ENCODE measurements at places on chromosomes 1 and 21. TPM values are rescaled to one million over a fixed set of nuclear protein-coding genes. Genes with fewer than 3 reads are reported as not detected.

GRCh38 chr1:37631036-37631435, 3.7 kb downstream of the RSPO1 start:
- H3K27ac ChIP-seq, result no peak overlapping the region
- H3K4me1 ChIP-seq, result no peaks in the 10 kb centered on the region
- H3K27me3 ChIP-seq, result peaks cover 85% of the 10 kb centered on the region

HAPLN2 gene
- total RNA-seq, result not detected

GRCh38 chr1:202505356-202505755, 156.9 kb downstream of the PPP1R12B start:
- no peaks in the 10 kb centered on the region for H3K36me3 ChIP-seq
- peak overlapping the region; percentile 75 for H3K27ac ChIP-seq
- no peak overlapping the region for H3K4me3 ChIP-seq
- H3K4me1 ChIP-seq, result peaks cover 5% of the 10 kb centered on the region
- H3K27me3 ChIP-seq, result no peaks in the 10 kb centered on the region

DNA sequence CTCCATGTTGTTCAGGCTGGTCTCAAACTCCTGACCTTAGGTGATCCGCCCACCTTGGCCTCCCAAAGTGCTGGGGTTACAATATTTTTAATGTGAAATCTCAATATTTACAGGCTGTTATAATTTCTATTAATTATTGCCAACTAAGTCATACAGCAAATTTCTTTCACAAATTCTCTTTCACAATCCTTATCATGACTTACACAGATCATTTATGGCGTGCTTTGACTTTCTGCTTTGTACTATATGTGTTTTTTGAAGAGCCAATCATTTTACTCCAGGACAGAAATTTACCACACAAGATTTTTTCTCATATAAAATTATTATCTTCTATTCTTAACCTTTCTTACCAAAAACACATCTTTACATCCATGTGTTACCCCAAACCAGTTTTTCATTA, 1729.9 kb downstream of the NCAM2 start:
- H3K27ac ChIP-seq, result no peak overlapping the region
- no peak for DNase-seq
- H3K4me3 ChIP-seq, result no peak overlapping the region
- H3K36me3 ChIP-seq, result no peaks in the 10 kb centered on the region

DNA sequence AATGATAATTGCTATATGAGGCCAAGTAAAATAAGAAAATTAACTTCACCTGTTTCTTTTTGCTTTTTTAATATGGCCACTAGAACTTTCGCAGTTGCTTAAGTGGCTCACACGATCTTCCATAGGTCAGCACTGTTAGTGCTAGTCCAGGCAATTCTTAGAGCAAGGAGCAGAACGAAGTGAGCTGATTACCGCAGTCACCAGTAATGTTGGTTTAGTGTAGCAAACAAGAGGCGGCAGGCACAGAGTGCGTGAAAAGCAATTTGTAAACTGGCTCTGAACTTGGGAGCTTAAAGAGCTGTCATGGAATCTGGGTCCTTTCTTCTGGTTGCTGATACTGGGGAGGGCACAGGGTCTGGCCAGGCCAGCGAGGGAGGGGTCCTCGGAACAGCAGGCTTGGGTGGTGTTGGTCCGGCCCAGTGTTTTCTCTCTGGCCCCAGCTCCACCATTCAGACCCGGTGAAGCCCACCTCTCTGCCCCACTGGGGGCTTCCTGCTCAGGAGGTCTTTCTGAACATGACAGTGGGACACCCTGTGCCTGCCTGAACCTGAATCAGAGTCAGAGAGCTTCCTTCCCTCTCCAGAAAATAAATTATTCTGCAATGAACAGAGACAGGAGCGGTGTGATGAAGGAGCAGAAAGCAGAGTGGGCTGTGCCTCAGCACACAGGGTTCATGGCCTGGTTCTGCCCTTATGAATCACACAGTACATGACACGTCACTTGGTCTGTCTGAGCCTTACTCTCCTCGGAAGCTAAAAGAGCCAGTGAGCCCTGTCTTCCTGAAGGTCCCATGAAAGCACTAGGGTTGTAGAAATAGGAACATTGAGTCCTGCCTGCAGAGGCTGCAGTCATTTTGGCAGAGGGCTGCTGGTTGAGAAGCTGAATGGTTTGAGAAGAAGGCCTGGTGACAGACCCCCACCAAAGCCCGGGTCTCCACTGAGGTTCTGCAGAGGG, 11.9 kb downstream of the ETS2 start:
- no peaks in the 10 kb centered on the region for H3K27me3 ChIP-seq
- peak; percentile 79 for DNase-seq
- peaks cover 25% of the 10 kb centered on the region for H3K4me1 ChIP-seq
- no peak overlapping the region for H3K4me3 ChIP-seq

DNA sequence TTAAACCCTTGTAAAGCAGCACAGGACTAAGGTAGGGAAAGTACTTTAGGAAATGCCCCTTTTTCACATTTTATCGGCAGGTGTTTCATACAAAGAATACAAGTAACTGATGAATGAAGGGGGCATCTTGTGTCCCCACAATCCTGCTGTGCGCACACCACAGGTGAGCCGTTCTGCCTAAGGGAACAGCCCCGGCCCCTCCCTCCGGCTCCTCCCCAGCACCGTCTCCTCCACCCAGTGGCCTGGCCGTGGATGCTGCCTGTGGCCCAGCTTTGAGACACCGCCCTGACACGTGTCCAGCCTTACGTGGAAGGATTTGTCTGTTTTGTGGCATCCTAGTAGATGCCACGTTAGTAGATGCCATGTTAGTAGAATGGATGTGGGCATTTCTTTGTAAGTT, 12.8 kb downstream of the FAAP20 start:
- H3K4me1 ChIP-seq, result no peaks in the 10 kb centered on the region
- no peak overlapping the region for H3K4me3 ChIP-seq
- H3K27me3 ChIP-seq, result no peaks in the 10 kb centered on the region
- no peak overlapping the region for H3K27ac ChIP-seq

- H3K27ac ChIP-seq, result no peak overlapping the region
- no peak overlapping the region for H3K4me3 ChIP-seq
- H3K36me3 ChIP-seq, result no peaks in the 10 kb centered on the region
- peaks cover 75% of the 10 kb centered on the region for H3K27me3 ChIP-seq
- no peaks in the 10 kb centered on the region for H3K4me1 ChIP-seq
Measured at GRCh38 chr1:16721871-16722641, 18.3 kb upstream of the RNU1-4 start.

MARK1 gene
- not detected for total RNA-seq

CSMD2 gene
- 0.28 TPM for total RNA-seq

DNA sequence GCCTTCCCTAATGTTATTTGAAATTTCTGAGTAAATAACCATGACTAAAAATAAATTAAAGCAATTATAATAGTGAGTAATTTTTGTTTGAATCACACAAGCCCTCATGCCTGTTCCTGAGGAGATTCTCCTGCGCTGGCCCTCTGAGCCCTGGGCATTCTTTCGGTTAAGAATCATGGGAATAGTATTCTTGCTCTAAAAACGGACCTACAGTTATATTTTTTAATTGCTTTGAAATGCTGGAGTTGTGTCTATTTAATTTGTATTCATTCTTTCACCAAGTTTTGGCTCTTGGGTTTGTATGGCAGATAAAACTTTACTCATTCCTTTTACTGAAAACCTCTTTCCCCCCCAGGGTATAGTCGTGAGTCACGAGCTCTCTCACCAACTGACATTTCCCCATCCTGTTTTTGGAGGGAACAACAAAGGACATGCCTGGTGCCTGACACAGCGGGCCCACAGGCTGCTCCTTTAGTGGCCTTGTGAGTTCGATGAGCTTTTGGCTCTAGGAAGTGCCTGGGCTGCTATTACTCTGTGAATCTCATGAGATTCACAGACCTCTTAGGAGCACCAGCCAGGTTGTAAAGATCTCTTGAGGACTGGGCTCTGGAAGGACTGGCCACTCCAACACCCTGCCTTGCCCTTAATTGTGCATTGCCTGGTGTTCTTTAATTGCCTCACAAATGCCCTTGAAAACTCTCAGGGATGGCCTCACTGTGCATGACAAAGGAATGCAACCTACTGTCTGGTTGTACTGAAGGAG, 58.6 kb downstream of the DDR2 start:
- peak overlapping the region; percentile 95 for H3K27ac ChIP-seq
- H3K27me3 ChIP-seq, result no peaks in the 10 kb centered on the region
- H3K36me3 ChIP-seq, result peaks cover 6% of the 10 kb centered on the region
- no peak overlapping the region for H3K4me3 ChIP-seq
- peaks cover 26% of the 10 kb centered on the region for H3K4me1 ChIP-seq

DNA sequence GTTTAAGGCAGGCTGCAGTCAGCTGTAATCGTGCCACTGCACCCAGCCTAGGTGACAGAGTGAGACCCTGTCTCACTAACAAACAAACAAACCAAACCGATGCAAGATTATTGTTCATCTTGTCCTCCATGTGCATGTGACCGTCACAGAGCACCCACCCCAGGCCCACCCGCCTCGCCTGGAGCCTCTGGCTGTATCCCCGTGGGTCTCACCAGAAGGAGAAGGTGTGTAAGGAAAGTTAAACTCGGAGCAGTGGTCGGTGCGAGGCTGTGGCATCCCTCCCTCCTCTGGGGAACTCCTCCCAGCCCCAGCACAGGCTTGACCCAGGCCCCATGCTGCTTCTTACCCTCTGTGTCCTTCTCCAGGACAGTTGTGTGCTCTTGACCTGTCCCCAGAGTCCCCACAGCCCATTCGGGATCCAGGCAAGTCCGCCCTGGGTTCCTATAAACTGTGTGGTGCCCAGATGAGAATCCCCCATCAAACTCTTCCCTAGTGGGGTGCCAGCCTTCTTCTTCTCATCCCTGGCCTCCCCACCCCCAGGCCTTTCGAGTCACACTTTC, 318.4 kb downstream of the AJAP1 start:
- H3K27ac ChIP-seq, result no peak overlapping the region
- no peaks in the 10 kb centered on the region for H3K36me3 ChIP-seq
- no peaks in the 10 kb centered on the region for H3K4me1 ChIP-seq
- DNase-seq, result no peak
- no peak overlapping the region for H3K4me3 ChIP-seq
- no peaks in the 10 kb centered on the region for H3K27me3 ChIP-seq

ZNF648 gene
- not detected for total RNA-seq

PPIE gene
- 40.9 TPM for total RNA-seq

- no peak overlapping the region for H3K27ac ChIP-seq
- peaks cover 9% of the 10 kb centered on the region for H3K4me1 ChIP-seq
- H3K27me3 ChIP-seq, result peaks cover 3% of the 10 kb centered on the region
- no peak for DNase-seq
- H3K36me3 ChIP-seq, result no peaks in the 10 kb centered on the region
Measured at GRCh38 chr1:117124661-117125060, 3.1 kb upstream of the TRIM45 start.

NPHS2 gene
- not detected for total RNA-seq

GRCh38 chr1:36707221-36707620, 224.5 kb upstream of the CSF3R start:
- H3K36me3 ChIP-seq, result no peaks in the 10 kb centered on the region
- H3K4me3 ChIP-seq, result no peak overlapping the region
- DNase-seq, result no peak
- H3K27me3 ChIP-seq, result peaks cover 3% of the 10 kb centered on the region
- no peaks in the 10 kb centered on the region for H3K4me1 ChIP-seq

- peak overlapping the region; percentile 84 for H3K27ac ChIP-seq
- H3K4me1 ChIP-seq, result no peaks in the 10 kb centered on the region
- H3K36me3 ChIP-seq, result no peaks in the 10 kb centered on the region
- peak overlapping the region; percentile 61 for H3K4me3 ChIP-seq
Measured at GRCh38 chr1:147084273-147085096, 87.8 kb downstream of the PRKAB2 start.

DNA sequence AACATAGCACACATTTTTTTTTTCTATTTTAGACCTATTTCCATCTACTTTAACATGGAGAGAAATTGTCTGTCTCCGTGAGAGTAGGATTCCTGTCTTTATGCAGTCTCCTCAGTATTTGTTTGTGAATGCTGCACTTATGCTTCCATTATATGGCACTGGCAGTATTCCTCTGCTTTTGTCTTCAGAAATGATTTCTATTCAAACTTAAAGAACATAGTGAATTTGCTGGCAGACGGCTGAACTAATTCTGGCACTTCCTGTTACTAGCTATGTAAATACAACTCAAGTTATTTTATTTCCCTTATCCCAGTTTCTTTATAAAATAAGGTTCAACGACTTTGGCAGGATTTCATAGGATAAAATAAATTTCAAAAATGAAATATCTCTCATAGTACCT, 45.3 kb downstream of the KCTD3 start:
- H3K27me3 ChIP-seq, result no peaks in the 10 kb centered on the region
- H3K36me3 ChIP-seq, result peaks cover 28% of the 10 kb centered on the region
- H3K27ac ChIP-seq, result no peak overlapping the region
- H3K4me3 ChIP-seq, result no peak overlapping the region
- no peaks in the 10 kb centered on the region for H3K4me1 ChIP-seq

SPRR5 gene
- not detected for total RNA-seq

DNA sequence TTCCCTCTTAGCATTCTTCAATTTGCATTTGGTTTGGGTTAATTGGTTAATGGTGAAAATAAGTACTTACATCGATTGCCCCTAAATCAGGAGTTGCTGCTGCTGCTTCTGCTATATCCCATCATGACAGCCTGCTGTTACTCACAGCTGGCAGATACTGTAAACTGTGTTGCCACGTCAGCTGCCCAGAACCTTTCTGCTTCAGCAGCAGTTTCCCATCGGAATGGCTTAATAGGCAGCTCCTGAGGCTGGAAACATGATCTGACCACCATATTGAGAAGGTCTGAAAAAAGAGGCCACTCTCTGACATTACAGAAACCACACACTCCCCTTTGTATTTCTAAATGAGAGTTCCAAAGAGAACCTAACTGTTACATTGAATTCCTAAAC, 14.3 kb upstream of the SEC16B start:
- H3K4me1 ChIP-seq, result peaks cover 2% of the 10 kb centered on the region
- no peaks in the 10 kb centered on the region for H3K36me3 ChIP-seq
- no peak overlapping the region for H3K27ac ChIP-seq
- DNase-seq, result peak; percentile 98
- H3K27me3 ChIP-seq, result no peaks in the 10 kb centered on the region

TNFRSF18 gene
- total RNA-seq, result not detected

WDR47 gene
- 17.4 TPM for total RNA-seq

DNA sequence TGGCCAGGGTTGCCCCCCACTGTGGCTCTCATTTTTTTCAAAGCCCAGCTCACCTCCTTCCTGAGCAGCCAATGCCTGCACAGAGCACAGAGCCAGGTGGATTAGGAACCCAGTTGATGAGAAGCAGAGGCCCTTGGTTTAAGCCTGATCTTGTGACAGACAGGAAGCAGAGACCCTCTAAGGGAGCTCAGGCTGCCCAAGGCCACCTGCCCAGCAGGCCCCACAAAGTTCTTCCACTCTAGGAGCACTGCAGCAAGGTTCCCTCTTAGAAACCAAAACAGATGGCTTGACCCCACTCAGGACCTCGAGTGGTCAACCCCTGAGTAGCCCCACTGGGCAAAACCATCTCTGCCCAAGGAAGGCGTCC, 25.5 kb upstream of the PRSS38 start:
- H3K36me3 ChIP-seq, result no peaks in the 10 kb centered on the region
- no peak overlapping the region for H3K27ac ChIP-seq
- no peaks in the 10 kb centered on the region for H3K27me3 ChIP-seq
- H3K4me3 ChIP-seq, result no peak overlapping the region
- H3K4me1 ChIP-seq, result peaks cover 20% of the 10 kb centered on the region

KIRREL1 gene
- 64.7 TPM for total RNA-seq

DNA sequence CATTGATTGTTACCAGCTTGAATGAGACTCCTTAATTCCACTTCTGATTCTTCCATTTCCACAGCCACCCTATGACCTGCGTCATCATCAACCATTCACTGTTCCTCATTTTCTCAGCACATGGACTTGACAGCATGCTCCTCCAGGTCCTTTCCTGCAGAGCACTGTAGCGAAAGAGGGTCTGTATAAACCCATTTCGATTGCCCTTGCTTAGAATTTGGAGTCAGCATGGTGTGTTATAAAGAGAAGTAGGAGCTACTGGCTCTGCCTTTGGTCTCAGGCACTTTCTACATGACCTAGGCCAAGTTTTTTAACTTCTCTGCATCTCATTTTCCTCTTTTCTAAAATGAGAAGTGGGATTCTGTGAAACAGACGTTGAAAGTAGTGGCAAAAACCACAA, 133.8 kb downstream of the AK5 start:
- no peaks in the 10 kb centered on the region for H3K27me3 ChIP-seq
- H3K27ac ChIP-seq, result no peak overlapping the region
- H3K4me3 ChIP-seq, result no peak overlapping the region
- DNase-seq, result no peak

CELA3A gene
- total RNA-seq, result not detected

Data from IMR-90 (cell line).